Activated naive CD8-positive, alpha-beta T cell treated with anti-CD3 and anti-CD28 coated beads, Interleukin-2, amount 50 U/mL, for 16 hours (primary cell): ENCODE measurements at places on chromosomes 1 and 21.
A peak's percentile ranks its signal among the peaks of the same experiment; 100 is the strongest.

DNA sequence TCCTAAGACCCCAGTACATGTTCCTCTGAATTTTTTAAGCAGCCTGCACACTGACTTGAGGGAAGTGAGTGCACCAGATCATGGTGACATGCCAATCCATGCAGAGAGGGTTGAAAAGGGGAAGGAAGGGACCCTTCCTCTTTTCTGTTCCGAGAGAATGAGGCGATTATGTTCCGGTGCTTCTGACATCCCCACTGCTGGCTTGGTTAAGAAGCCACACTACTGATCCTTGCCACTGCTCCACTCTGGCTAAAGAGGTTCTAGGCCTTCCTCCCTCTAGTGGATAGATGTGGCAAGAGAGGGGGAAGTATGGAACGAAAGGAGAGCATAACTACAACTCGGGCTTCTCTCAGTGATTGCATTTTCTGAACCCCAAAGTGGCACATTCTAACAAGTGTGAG lies 1.8 kb upstream of the CYB5R1 start:
- no peak for DNase-seq

GRCh38 chr1:90836345-90836679 lies 119.2 kb upstream of the BARHL2 start:
- DNase-seq, result no peak

- DNase-seq, result no peak
These were observed 61.4 kb upstream of the CXADR start for GRCh38 chr21:17451364-17451891.

- DNase-seq, result no peak
These were observed 99.1 kb upstream of the ACTRT2 start for GRCh38 chr1:2921970-2922686.

GRCh38 chr1:118113261-118113660 lies 71.8 kb downstream of the SPAG17 start:
- no peak for DNase-seq

DNA sequence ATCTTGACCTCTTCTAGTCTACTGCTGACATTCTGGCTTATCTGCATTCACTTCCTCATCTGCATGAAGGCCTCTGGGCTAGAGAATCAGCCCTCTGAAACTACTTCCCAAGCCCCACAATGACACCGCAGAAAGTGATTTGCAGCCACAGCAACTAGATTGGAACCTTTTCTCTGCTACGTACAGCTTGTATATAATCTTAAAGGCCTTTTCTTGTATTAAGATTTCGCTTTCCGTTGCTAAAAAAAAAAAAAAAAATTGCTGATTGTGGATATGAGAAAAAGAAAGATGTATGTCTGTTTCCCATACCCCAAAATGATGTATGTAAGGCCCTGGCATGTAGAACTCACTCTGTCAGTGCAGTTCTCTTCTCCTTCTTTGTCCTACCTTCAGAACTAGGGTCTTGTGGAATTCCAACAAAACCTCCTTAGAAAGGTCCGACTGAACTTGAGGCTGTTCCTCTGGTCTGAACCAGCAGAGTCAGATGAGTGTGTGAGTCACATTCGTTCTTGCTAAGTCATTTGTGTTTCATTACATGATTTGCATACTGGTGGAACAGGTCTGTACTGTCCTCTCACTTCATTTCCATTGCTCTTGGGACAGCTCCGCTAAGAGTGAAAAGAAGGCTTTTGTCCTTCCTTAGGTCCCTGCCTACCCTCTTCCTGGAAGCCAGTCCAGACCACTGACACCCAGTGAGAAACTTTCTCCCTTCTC lies 62.7 kb downstream of the PLPP3 start:
- DNase-seq, result no peak

- no peak for DNase-seq
These were observed 134.4 kb downstream of the LRRC7 start for GRCh38 chr1:69702085-69702484.

GRCh38 chr1:21916447-21917238 lies 20.5 kb downstream of the HSPG2 start:
- DNase-seq, result no peak

DNA sequence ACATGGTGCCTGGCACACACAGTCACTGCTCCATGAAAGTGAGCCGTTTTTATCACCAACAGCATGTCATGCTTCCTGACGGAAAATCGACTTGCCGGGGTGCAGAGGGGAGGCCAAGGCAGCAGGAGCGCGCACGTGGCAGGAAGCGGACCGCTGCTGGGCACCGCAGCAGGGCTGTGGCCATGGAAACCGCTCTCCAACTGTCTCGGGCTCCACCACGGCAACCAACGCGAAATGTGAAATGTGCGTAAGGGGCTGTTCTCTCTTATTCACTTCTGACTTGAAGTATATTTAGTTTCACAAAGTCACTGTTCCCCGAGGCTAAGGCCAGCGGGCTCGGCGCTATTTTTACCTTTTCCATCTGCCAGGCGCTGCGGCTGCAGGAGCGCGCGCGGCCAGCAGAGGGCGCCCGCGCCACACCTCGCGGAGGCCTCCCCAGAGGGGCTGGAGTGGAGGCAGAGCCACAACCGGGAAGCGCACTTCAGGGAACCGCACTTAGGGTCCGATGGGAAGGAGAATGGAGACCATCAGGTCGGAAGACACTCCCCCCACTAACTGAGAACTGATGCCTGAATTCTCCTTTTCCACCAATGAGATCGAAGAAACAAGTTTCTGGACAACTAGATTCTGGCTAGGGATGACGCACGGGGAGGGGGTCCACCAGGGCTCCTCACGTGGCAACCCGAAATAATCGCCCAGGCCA lies 19.7 kb downstream of the RCC2 start:
- DNase-seq, result peak; percentile 23

- no peak for DNase-seq
These were observed 103.6 kb upstream of the BACE2 start for GRCh38 chr21:41064334-41064791.

GRCh38 chr1:74467786-74468377 lies 44.5 kb downstream of the LRRC53 start:
- no peak for DNase-seq

- DNase-seq, result no peak
These were observed 32.2 kb downstream of the AIDA start for GRCh38 chr1:222680080-222680479.

GRCh38 chr1:67983867-67984266 lies 66.6 kb downstream of the DIRAS3 start:
- DNase-seq, result no peak

DNA sequence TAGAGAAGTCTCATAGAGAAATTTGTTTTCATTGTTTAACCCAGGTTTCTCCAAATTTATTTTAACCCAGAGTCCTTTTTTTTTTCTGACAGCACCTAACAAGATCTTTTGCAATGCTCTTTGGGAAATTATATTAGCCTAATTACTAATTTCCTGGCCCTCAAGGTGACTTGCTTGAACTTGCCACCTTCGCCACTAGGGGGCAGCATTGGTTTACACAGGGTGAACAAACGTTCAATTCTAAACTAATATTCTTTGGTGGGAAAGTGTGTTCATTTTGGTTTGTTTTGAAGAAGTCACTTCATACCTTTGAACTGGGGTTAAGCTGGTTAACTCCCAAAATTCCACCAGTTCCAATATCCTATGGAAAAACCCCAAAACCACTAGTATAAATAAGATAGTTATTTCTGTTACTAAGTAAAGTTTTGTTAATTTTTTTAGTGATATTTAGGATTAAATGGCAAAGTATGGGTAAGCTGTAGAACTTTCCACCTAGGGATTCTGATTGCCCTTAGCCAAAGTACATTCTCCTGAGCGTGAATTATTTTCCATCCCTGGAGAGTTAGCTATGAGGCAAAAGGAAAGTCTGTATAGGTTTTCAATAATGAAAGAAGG lies 13.0 kb downstream of the CCDC190 start:
- DNase-seq, result peak; percentile 58

DNA sequence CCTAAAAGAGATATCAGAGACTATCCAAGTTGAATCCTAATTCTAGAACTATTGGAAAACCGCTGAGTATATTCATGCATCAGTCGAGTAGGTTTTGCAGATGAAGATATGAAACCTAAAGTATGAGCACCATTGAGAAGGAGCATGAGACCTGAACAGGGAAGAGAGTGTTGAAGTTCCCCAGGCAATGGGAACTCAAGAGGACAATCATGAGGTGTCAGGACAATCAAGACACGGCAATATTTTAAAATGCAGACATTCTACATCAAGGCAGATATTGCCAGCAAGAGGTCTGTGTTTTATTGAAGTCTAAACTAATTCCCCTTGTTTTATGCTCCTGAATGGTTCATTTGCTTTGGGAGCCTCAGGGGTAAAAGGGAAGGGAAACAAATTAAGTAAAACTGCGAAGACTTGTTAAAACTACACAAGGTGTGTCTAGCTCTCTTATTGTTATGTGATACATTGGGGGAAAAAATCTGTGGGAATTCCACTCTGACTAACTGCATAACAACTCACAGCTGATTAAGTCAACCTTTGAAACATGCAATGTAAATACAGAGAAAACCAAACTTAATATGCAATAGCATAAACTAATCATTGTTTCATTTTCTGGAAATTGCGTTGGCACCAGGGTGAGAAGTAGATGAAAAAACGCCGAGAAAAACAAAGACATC lies 347.9 kb upstream of the ADGRL2 start:
- DNase-seq, result no peak

DNA sequence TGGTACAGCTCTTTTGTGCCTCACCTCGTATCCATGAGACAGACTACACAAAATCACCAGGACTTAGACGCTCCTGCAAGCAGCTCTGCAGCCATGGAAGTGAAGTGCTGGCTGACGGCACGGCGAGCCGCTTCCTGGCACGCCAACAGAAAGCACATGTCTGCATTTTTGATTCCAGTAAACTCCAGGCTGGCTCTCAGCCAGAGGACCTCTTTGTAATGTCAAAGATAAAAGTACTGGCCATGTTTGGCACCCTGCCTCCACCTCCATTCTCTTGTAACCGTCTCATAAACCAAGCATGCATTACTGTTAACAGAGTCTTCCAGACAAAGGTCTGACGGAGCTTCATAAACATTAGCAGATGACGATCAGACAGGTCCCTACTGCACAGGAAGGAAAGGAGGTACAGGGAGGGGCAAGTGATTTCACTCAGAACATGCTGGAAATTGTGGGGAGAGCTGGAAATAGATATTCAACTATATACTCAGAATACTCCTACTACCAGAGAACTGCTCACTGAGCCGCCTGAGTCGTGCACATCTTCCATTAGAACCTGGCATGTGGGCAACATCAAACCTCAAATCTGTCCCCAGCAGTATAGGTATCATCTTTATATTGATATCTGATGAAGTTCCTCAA lies 632.0 kb downstream of the SMYD3 start:
- no peak for DNase-seq

DNA sequence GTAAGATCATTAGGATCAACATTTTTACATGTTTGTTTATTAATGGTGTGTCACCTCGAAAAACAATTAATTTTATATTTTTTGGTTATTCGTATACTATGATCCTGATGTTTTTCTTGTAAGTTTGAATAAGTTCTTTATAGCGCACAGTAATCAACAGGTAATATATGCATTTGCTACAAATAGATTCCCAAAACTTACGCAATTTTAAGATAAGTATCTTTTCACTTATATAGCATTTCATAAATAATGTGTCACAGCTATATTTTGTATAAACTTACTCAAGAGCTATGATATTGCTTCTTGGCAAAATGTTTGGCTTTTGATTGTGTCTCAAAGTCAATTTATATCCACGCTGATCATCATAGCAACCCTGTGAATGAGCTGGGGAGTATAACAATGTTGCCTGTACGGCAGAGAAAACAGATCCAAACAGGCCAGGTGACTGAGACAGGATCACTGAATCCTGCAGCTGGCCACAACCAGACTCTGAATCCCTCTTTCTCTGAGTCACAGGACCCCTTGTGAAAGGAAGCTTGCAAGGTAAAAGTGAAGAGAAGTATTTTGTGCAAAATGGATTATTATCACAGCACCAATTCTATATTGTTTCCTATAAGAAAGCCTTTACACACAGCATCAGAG lies 48.6 kb downstream of the GNG12 start:
- DNase-seq, result no peak

DNA sequence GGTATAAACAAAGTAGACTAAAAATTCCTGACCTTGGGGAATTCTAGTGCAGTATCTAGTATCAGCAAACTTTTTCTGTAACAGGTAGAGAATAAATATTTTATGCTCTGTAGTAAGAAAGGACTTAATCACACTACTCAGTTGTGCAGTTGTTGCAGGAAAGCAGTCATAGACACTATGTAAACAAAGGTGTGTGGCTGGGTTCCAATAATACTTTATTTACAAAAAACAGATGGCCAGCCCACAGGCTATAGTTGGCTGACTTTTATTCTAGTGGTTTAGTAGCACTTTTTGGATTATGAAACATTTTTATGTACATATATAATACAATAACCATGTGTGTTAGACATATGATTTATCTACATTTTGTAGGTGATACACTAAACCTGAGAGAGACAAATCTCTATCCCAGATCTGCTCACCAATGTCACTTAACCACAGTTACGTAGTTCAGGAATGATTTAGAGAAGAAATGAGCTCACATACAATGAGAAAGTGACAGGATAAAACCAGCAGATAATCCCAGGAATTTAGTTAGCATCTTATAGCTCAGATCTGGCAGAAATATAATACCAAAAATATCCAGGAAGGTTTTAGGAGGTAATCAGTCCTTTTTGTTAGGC lies 56.1 kb downstream of the MIER1 start:
- DNase-seq, result no peak

GRCh38 chr1:151196292-151196800 lies 2.0 kb upstream of the PIP5K1A start:
- no peak for DNase-seq

DNA sequence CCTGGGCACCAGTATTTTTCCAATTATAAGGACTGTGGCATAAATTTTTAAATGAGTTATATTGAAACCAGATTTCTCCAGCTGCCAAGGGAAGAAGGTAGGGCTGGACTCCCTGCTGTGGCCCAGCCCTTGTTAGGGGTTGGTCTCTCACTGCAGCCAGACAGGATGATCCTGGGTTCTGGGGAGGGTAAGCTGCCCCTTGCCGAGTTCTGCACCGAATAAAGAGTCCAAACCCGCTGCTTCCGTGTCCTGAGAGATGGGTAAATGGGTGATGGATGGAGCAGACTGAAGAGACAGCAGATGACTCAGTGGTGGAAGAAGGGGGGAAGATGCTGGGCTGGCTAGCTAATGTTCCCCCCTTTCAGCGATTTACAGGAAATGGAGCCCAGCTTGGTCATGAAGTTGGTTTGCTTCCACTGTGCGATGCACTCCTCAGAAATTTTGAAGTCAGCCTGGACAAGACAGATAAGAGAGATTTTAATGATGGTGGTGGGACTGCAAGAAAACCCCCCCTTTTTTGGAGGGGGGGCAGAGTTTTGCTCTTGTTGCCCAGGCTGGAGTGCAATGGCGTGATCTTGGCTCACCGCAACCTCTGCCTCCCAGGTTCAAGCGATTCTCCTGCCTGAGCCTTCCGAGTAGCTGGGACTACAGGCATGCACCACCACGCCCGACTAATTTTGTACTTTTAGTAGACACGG lies 41.4 kb downstream of the YARS1 start:
- DNase-seq, result no peak
